WERI-Rb-1 (cell line): ENCODE measurements at places on chromosomes 1 and 21.
A peak's percentile ranks its signal among the peaks of the same experiment; 100 is the strongest.

- no peak for DNase-seq
Observed at GRCh38 chr1:23163395-23163794, 5.3 kb downstream of the LUZP1 start.

DNA sequence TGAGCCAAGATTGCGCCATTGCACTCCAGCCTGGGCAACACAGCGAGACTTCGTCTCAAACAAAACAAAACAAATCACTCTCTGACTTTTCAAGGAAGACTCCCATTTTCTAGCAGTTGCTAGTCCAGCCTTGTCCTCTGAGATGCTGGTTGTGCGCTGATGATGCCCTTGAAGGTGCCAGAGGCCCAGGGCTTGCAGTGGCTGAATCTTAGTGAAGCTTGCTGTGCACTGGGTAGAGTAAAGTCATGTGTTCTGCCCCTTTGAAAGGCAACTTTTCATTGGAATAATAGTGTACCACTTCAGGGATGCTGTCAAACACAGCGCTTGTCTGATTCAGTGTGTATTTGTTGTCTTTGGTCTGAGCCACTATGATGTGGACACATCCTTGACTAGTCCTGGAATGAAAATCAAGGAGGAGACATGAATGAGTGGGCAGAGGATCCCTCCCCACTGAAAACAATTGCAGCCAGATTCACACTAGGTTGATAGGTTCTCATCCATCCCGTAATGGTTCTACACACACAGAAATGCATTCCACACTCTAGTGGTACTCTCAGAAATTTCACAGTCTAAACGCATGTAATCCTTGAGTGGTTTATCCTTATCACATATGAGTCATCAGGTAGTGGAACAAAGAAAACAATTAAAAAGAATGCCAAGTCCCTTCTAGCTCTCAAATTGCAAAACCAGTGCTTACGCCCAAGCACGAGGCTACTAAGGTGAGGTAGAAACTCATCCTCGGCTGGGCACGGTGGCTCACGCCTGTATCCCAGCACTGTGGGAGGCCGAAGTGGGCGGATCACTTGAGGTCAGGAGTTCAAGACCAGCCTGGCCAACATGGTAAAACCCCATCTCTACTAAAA lies 17.8 kb upstream of the TDRD10 start:
- no peak for DNase-seq

- DNase-seq = no peak
Observed at GRCh38 chr1:70970407-70970806, 77.2 kb downstream of the PTGER3 start.

DNA sequence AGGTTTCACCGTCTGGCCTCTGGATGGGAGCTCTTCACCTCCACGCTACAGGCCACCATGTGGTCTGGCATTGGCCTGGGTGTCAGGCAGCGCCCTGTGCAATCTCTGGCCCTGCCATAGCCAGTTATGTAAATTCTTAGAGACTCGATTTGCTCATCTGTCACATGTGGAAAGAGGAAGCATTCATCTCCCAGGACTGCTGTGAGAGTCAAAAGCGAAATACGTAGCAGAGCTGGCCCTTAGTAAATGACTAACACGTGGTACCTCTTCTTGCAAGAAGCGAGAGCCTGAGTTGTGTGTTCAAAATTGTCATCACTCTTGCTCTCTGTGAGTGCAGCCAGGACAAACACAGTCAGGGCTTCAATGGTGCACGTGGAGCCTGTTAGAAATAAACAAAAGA lies 159.0 kb upstream of the BACE2 start:
- DNase-seq = no peak

- DNase-seq = no peak
Observed at GRCh38 chr1:82399093-82399492, 598.4 kb downstream of the ADGRL2 start.

- peak; percentile 56 for DNase-seq
Observed at GRCh38 chr21:44487831-44488230, 32.5 kb downstream of the LRRC3 start.

DNA sequence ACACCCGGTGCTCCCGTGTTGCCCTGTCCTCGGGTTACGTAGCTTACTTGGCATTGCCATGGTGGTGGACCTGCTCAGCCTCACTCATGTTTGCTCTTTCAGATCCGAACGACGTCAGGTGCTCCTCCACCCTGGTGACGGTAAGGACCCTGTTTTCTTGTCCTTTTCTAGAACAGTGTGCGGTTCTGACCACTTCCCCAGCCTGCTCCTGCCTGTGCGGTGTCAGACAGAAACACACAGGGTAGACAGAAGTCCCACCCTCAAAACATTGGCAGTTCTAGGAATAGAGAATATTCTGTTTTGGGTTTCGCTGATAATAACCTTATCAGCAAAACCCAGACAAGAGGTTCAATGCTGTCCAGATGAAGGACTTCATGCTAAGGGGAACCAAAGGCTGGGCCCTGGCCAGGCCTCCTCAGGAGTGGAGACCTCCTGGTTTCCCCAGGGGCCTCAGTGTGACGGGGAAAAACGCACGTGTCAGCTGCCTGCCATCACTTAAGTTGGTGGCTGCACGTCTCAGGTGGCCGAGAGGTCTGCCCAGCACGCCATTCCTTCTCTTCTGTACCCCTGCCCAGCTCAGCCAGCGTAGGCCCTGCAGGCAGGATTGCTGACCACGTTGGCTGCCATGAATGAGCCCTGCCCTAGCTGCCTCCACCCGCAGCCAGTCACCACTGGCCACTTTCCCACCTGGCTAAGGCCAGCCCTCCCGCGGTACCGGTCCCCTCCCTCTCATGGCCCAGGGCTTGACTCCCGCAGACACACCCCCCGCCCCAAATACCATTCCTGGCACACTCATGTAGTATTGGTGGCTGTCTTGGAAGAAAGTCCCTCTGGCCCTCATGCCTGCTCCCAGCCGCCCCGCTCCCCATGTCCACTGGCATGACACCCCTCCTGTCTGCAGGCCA lies 33.6 kb downstream of the SLC37A1 start:
- DNase-seq = no peak

GRCh38 chr1:81387446-81387845 lies 413.3 kb upstream of the ADGRL2 start:
- DNase-seq = no peak

DNA sequence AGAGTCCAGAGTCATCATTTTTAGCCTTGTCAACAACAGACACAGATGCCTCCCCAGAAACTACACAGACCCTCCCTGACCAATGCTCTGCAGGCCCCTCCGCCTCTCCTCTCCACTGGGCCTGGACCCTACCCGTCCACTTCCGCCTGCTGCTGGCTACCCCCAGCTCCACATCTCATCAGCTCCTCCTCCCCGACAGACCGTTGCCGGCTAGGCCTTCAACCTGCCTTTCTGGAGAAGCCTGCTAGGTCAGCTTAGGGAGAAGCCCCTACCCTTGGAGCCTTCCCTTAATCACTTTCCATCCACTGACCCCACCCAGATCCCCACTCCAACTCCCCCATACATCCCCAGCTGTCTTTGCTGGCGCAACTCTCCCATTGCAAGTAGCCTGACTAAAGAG lies 1.4 kb downstream of the TRIM17 start:
- DNase-seq = no peak

DNA sequence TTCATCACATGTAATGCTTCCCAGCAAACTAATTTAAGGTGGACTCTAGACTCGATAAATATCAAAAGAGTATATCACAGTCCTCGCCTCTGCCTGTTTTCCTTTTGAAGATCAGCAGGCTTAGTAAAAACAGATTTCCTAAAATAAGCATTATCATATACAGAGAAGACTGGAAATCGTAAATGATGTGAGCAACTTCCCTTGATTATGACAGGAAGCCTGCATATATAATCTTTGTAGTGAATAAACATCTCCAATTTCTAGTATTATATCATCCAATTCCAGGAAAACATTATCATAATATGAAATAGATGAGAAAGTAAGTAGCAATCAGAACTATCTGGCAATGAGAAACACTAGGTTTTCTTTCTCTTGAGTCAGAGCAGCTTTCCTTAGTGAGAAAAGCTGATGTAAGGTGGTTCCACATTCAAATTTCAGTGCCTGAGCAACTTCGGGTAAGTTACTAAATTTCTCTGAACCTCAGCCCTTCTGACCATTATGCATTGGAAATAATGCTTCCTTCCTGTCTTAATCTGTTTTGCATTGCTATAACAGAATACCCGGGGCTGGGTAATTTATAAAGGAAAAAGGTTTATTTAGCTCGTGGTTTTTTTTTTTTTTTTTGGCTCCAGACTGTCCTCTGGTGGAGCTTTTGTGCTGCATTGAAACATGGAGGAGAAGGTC lies 12.6 kb upstream of the POU2F1 start:
- no peak for DNase-seq

DNA sequence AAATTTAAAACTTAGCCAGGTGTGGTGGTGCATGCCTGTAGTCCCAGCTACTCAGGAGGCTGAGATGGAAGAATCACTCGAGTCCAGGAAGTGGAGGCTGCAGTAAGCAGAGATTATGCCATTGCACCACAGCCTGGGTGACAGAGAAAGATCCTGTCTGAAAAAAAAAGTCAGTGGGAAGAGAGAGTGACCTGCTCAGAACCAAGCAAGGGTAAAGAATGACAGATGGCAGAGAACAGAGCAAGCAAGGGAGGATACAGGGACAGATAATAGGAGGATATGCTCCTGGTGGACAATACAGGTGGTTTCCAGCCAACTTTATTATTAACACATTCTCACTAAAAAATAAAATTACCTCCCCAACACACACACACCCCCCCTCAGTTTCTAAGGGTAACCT lies 4.6 kb upstream of the TMEM51 start:
- peak; percentile 40 for DNase-seq

GRCh38 chr21:25818121-25818520 lies 83.3 kb downstream of the GABPA start:
- no peak for DNase-seq

- no peak for DNase-seq
Observed at GRCh38 chr1:54223441-54224202, 23.7 kb downstream of the MRPL37 start.

GRCh38 chr1:145782272-145783099 lies 41.4 kb downstream of the RNF115 start:
- no peak for DNase-seq

- DNase-seq = no peak
Observed at GRCh38 chr1:195376190-195376589, 1232.0 kb downstream of the KCNT2 start.

DNA sequence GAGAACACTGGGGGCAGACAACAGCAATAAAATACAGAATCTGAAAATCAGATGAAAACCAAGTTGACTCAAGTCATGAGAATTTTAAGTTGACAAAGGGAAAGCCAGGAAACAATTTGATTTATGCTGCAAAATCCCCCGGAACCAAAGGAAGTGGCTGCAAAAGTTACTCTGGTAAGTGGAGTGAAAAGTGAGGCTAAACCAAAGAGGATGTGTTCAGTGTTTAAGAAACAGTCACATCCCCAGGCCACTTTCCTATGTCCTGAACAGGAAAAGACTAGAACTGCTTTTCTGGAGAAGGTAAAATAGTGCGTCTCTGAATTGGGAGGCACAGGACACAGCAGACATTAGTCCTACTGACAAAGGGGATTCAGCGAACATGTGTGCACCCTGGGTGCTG lies 5.9 kb downstream of the TARBP1 start:
- no peak for DNase-seq

- no peak for DNase-seq
Observed at GRCh38 chr1:55040083-55040932, 960 bp downstream of the PCSK9 start.

DNA sequence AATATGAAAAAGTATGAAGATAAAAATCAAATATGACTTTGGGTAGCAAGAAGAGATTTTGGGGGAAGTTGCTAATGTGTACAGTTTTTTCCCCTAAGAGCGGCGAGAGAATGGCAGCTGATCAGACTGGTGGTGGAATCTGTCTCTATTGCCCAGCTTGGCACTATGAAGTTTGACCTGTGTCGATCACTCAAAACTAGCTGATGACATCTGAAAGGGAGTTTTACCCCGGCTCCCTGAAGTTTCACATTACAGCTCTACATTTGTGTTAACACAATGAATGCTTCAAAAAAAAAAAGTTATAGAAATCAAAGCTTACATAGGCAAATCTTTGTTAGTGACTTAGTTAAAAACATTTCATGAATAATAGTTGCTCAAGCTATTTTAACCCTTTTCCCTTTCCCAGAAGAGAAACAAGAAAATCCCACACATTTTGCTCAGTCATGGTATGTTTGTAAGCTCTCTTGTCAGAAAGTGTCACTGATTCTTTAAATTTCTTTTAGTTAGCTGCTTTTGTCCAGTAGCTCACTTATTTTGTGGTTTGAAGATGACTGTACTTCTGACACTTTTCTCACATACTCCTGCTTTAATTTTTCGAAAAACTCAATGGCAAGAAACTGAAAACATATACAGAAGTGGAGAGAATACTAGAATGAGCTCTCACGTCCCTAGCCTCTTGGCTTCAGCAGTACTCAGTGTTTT lies 41.3 kb downstream of the DYRK1A start:
- no peak for DNase-seq

- DNase-seq = no peak
Observed at GRCh38 chr1:2098839-2099785, 48.9 kb downstream of the PRKCZ start.

- no peak for DNase-seq
Observed at GRCh38 chr1:57966751-57967406, 543.0 kb upstream of the DAB1 start.

GRCh38 chr21:43912500-43912899 lies 47.5 kb downstream of the AGPAT3 start:
- no peak for DNase-seq

- no peak for DNase-seq
Observed at GRCh38 chr1:198657550-198658064, 18.8 kb downstream of the PTPRC start.

GRCh38 chr1:167219194-167219593 lies 1.5 kb upstream of the POU2F1 start:
- no peak for DNase-seq

DNA sequence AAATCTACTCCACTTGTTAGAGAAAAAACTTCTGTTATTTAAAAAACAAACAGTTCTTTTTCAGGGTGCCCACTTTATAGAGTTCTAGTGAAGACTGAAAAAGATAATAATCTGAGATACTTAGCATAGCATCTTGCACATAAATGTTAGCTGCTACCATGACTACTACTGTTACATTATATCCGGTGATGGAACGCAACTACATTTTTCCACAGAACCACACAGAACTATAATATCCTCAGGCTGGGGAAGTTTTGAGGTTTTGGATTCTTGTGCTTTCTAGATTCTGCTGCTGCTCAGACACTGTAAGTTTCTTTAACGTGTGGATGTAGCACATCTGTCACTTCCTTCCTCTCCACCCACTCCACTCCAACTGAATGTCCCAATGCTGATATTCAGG lies 110.3 kb downstream of the PTPN14 start:
- DNase-seq = no peak

- DNase-seq = no peak
Observed at GRCh38 chr1:227739636-227740035, 4.4 kb downstream of the SNAP47 start.

DNA sequence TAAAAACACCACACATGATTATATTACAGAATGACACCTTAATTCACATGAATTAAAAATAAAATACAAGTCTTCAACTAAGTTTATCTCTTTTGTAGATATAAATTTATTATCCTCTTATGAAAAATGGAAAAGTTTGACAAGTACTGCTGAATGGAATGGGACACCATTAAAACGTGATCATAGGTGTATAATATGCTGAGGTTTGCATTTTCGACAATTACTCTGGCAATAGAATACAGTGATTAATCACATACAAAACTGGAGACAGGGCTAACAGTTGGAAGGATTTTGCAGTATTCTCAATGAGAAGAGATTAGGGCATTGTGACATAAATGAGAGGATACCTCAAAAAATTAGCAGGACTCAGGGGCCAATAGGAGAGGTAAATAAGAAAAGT lies 17.1 kb upstream of the PLPPR4 start:
- DNase-seq = no peak

GRCh38 chr1:157269656-157270375 lies 131.6 kb upstream of the ETV3 start:
- DNase-seq = no peak
